ENCODE measurements at places on chromosomes 11 and 22. TPM values are rescaled to one million over a fixed set of nuclear protein-coding genes. Genes with fewer than 3 reads are reported as not detected.

Gene OR52J3
- not detected for total RNA-seq

Gene FLRT1
- 0.73 TPM for total RNA-seq

Gene UBQLN3
- total RNA-seq, result not detected

Gene OR6T1
- total RNA-seq, result not detected

Gene LRRC10B
- 1.3 TPM for total RNA-seq

Gene OR56A3
- total RNA-seq, result not detected

Gene OR52E8
- not detected for total RNA-seq

Gene SLC37A2
- total RNA-seq, result not detected

Gene CECR2
- 0.14 TPM for total RNA-seq

Gene SESN3
- 12.1 TPM for total RNA-seq

DNA sequence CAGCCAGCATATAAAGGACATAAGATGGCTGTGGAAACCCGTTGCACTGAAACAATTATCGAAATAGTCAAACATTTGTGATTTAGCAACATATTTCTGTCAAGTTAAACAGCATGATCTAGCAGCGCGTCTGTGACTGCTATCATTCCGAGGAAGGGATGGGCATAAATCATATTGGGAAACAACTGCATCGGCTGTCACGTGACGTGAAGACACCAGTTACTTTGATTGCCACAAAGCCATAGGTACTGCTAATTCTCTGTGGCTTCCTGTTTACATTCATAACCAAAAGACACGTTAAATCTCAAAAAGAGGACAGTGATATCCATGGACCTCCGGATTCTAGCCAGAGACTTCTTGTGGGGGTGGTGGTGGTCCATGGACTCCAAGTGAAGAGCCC, 87.8 kb downstream of the CACNA1I start:
- DNase-seq, result no peak

- no peak for DNase-seq
Measured at GRCh38 chr11:13291800-13292199, 14.2 kb downstream of the BMAL1 start.

DNA sequence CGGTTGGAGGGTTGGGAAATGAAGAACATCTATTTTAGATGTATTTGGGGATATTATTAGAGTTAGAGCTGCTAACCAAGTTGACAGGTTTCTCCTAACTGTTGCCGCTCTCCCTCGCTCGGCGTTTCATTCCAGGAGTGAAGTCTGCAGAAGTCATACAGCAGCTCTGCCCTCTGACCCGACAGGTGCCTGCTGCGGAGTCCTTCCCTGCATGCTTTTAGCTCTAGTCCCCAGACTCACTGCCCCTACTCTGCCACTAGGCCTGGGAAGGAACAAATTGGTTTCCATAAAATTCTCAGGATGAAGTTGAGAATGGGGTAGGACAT, 124.9 kb downstream of the DBX1 start:
- no peak for DNase-seq

GRCh38 chr11:132024587-132025295, 654.3 kb downstream of the NTM start:
- DNase-seq, result no peak

DNA sequence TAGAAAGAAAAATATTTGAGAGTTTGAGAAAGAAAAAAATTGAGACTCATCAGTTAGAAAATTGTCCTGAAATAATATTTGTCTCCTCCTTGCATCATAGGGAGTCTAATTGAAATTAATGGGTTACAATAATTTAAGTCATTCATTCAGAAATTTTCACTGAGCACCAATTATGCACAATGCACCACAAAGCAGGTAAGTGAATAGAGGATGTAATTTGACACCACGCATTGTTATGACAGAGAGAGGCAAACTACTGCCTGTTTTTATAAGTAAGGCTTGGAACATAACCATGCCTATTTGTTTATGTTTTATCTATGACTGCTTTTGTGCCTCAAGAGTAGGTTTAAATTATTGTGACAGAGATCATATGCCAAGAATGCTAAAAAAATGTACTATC, 537.9 kb upstream of the FAT3 start:
- no peak for DNase-seq

DNA sequence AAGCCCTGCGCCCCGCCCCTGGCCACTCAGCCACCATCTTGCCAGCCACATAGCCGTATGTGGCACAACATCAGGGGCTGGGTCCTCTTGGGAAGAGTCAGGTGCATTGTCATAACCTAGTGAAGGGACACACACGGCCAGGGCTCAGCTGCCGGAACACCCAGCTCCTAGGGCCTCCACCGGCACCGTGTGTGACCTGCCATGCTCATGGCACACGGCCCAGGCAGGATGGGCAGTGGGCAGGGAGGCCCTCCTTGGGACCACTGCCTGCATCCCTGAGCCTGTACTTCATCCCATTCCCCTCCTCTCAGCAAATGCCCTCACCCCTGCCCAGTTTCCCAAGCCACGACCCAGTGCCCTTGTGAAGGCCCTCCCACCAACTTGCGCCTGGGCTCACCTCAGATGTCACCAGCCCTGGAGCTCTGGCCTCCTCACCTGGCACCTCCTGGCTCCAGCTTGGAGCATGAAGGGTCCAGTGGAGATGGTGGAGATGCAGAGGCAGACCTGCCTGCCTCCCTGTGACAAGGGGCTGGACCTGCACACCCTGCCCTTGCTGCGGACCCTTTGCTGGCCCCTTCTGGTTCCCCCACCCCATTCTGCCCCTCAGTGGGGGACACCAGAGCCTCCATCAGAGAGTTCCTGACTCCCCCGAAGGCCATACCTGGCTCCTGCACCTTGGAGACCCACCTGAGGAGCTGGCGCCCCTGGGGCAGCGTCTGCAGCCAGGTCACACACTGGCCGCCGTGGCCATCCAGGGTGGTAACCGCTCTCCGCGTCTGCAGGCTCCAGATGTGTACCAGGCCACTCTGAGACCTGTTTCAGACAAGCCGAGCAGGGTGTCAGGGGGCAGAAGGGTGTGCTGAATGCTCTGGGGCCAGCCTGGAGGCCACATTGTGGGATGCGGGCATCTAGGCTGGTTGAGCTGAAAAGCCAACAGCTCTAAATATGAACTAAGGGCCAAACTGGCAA, 34.5 kb downstream of the GNB1L start:
- no peak for DNase-seq

GRCh38 chr11:47503227-47503626, 49.7 kb downstream of the CELF1 start:
- no peak for DNase-seq

GRCh38 chr11:125553357-125553756, 15.9 kb upstream of the EI24 start:
- DNase-seq, result no peak

- peak; percentile 89 for DNase-seq
Measured at GRCh38 chr11:64028398-64029115, 7.2 kb upstream of the FLRT1 start.

DNA sequence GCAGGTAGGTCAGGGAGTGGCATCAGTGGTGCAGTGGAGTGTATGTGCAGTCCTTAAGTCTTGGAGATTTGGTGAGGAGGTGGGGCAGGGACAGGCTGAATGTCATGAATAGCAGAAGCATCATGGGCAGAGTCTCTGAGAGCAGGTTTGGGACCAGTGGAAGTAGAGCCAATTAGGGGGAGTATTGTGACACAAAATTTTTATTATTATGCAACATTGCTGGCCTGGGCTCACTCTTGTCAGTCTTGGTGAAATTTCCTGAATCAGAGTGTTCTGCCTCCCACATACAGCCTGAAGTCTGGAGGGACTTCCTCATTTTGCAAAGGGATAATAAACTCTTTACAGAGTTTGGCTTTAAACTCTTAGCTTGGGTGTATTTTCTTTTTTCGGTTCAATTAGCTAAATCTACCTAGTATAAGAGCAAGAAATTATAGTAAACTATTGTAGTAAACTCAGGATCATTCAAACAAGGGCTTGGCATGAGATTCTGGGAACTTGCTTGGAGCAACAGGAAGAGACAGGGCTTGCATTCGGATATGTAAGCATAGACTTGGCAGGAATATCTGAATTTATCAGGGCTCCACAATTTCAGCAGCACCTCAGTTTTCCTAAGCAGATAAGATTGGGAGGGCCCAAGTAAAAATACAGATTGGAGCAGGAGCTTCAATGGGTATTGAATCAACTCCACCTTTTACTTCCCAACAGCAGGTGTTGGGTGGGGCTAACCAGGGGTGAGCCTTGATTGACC, 67.7 kb downstream of the FDX1 start:
- no peak for DNase-seq

GRCh38 chr11:64157631-64158394, 8.1 kb downstream of the MACROD1 start:
- DNase-seq, result no peak

DNA sequence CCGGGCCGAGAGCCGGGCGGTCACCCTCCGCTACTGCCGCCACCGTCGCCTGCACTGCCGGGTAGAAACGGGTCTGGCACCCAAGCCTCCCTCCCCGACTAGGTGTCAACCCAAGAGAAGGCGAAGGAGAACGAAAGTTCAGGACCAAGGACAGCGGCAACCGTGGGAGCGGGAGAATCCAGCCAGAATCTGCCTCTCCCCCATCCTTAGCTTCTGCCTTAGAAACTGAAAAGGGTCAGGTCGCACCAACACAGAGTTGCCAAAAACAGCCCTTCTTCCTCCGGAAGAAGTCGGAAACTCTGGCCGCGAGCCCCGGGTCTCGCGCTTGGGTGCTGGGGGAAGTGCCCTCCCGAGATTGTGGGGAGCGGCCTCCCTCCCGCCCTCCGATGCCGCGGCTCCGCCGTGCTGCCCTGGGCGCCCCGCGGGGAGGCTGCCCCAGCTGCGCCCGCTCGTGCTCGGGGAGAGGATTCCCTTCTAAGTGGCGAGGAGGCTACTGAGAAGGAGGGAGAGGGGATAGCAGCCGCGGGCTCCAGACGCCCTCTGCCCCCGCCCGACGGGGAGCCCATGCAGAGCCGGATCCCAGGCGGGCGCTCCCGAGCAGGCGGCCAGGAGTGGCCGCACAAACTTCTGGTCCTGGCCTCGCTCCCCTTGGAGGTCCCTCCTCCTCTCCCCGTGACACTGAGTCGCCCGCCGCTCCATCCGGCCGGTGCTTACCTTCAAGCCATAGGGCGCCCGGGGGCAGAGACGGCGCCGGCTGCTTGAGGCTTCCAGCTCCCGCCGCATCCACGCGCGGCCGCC, 637 bp downstream of the DRD2 start:
- peak; percentile 74 for DNase-seq

DNA sequence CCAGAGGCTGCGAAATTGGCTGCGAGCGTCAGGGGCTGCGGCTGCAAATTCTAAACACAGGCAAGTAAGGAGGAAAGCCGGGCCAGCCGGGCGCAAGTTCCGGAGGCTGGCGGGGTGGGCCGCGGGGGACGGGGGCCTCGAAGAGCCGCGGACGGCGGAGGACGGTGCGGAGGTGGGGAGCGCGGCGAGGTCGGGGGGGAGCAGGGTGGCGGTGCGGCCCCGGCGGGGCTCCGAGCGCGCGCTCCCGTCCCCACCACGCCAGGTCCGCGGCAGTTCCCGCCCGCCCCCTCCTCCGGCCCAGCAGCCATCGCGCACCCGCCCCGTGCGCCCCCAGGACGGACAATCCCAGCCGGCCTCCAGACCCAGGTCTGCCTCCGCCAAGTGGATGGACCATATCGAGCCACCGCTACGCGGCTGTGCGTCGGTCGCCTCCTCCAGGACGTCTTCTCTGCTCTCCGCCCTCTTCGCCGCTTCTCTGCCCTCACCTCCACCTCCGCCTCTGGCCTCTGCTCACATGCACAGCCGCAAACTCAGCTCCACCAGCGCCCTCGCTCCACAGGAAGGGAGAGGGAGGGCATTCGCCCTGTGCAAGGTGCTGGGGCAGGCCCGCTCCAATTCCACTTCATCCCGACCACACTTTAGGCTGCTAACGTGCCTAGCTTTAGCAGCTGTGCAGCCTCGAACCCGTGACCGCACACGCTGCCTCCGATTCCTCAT, 7.2 kb downstream of the ELFN2 start:
- peak; percentile 51 for DNase-seq

DNA sequence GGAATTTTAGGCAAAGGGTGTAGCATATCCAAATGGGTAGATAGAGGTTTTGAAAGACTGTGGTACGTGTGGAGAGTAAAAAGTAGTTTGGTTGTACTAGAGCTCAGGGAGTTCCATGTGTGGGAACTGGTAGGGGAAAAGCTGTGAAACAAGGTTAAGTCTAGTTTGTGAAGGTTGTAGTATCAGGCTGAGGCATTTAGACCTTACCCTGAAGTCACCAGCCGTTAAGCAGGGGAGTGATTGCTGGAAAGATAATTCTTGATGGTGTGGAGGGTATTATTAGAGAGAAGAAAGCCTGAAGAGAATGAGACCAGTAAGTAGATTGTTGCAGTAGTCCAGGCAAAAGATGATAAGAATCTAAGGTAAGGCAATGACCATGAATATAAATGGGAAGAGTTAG, 68.0 kb downstream of the RNF169 start:
- DNase-seq, result no peak

- peak; percentile 59 for DNase-seq
Measured at GRCh38 chr22:24429411-24430365, 2.3 kb downstream of the ADORA2A start.

DNA sequence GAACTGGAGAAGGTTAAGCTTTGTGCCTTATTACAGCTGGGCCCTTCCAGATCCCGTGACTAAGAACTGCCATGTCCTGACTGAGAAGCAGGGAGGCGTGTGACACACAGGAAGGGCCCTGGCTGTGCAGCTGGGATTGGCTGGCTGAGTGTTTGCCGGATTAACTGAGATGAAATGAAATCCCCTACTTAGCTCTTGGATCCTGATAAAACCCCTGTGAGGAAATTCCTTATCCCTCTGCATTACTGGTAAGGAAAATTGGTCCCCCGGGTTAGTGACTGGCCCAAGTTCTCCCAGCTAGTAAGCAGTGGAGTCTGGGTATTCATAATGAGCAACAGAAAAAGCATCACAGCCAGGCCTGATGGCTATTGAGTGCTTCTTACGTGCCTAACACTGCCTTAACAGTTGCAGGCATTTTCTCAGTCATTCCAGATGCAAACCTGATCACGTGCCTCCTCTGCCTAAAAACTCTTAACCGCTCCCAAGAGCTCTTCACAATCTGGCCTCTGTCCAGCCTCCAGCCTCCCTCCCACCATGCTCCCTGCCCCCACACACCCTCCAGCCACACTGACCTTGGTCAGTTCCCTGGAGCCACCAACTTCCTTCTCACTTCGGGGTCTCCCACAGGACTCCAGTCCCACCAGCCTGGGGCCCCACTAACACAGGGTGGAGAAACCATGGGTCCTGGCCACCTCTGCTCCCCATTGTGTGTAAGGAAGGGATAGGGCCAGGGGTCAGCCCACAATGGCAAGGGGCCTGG, 37.8 kb downstream of the ARRB1 start:
- peak; percentile 82 for DNase-seq

DNA sequence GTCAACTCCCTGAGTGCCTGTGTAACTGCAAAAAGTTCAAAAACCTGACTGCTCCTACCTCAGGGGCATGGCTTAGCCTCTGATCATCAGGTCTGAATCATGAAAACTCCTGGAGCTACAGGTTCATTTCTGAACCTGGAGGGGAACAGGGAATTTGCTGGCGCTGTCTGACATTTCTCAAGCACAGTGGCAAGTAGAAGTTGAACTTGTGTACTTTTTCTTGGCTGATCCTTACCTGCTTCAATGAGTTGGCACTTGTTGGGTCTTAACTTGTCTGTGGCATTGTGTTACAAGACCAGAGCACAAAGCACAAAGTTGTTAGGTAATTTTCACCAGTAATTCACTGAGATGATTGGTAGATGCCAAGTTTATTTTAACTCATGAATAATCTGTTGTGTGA, 3.3 kb downstream of the TMEM109 start:
- DNase-seq, result no peak

Data from stomach (tissue), 19 donors.